ENCODE measurements at places on chromosomes 5 and 9.

DNA sequence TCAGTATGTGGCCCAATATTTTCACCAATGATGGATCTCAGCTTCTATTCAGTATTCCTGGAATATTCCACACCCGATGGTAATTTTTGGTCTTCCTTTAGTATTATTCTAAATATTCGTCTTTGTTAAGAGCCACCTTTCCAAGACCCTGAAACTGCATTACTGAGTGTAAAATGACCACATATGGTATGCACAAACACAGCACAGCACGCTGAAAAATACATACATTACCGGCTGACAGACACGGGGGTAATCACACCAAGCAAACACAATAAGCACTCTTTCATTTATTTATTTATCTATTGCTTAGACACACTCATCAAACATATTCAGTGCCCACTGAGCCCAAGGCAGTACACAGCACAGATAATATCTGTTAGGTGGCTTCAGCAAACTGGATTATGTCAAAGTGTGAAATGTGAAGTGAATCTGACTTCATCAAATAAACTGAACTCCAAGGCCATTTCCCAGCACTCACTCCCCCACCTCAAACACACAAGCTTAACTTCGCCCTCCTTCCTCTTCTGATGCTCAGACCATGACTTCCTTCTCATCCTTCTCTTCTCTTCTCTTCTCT is 1637.8 kb upstream of the C9orf72 start:
- DNase-seq: no peak

DNA sequence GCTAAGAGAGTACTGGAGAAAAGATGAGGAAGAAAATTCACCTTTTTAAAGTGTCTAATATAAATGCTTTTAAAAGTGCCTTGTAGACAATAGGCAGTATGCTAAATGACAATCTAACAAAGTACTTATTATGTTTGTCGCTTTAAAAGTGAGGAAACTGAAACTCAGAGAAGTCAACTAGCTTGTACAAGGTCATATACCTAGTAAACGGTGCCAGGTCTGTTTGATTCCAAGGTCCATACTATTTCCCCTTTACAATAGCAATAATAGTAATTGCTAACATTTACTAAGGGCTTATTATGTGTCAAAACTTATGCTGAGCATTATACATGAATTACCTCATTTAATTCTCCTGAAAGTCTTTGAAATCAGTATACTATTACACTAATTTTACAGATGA is 328.6 kb upstream of the SLC24A2 start:
- no peak for DNase-seq

GRCh38 chr5:103444333-103445038 is 118.1 kb downstream of the NUDT12 start:
- no peak for DNase-seq

DNA sequence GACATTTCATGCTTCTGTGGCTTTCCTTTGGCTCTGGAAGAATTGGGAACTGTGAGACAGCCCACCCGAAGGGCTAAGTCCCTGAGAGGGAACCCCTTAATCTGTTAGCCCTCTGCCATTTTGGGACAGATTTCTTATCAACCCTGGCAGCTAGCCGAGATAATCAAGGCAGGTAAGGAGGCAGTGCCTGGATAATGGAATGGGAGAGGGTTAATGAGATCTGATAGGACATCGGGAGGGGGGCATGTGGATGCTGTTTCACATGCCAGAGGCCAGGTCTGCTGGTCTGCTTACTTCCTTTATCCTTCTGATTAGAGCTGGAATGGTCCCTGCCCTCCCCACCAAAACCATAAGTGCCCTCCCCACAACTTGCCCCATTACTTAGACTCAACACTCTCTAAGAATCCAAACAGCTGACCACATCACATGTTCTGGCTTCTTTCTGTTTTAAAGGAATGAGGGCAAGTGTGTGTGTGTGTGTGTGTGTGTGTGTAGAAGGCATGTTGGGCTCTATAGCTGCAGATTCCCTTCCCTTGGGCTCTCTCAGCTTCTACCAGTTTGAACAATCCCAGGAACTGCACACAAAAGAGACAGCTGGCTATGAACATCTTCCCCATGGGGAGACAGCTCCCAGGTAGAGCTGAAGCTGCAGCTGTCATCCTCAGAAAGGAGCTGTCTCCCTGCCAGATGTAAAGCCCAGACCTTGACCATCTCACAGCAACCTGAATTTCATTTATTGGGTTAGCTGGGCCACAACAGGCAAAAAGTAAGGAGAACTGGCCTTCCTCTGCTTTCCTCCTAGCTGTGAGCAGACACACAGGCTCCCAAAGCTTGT is 221.3 kb downstream of the PIK3R1 start:
- DNase-seq: no peak

GRCh38 chr5:64872044-64872443 is 103.3 kb downstream of the CWC27 start:
- DNase-seq: no peak

- DNase-seq: no peak
Measured at GRCh38 chr5:56917534-56917933, 8.1 kb downstream of the SETD9 start.

- no peak for DNase-seq
Measured at GRCh38 chr5:132747616-132748440, 602 bp downstream of the CCNI2 start.

DNA sequence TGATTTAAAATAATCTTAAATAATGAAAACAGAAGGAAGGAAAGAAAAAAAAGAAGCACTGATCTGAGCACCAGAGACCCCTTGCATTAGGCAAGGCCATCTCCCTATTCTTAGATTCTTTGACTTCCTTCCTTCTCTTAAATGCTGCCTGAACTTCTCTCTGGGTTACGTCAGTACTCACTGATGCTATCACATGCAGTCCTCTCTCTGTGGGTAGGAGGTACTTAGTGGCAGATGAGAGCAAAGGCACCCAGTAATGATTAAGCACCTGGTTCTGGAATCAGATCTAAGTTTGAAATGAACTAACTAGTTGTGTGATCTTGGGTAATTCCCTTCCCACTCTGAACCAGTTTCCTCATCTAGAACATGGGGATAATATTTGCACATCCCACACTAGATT is 110.3 kb upstream of the TBC1D2 start:
- no peak for DNase-seq

GRCh38 chr9:71719088-71719487 is 49.2 kb downstream of the CEMIP2 start:
- DNase-seq: no peak

- DNase-seq: no peak
Measured at GRCh38 chr9:133635533-133636531, at the start of gene DBH. Gene DBH, plus strand, starts transcription at chr9:133636363. Its CDS starts 9 bp downstream, at chr9:133636372.

- no peak for DNase-seq
Measured at GRCh38 chr9:87959916-87960581, 14.3 kb downstream of the CDK20 start.

DNA sequence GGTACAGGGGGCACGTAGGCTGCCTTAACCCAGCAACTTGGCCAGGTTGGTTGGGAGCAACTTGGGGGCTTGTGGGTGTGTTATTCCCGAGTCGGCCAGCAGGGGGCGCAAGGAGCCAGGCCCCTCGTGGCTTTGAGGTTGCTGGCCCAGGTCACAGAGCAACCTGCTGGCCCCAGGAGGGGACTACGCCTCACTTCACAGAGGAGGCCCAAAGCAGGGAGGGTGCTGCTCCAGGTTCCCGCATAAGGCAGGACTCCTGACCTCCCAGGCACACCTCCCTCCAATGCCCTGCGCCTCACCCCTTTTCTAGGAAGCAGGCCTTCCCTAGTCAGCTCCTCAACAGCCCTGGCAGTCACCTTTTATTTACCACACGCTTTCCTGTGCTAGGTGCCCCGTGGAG is 18.1 kb downstream of the KYAT1 start:
- peak; percentile 29 for DNase-seq

DNA sequence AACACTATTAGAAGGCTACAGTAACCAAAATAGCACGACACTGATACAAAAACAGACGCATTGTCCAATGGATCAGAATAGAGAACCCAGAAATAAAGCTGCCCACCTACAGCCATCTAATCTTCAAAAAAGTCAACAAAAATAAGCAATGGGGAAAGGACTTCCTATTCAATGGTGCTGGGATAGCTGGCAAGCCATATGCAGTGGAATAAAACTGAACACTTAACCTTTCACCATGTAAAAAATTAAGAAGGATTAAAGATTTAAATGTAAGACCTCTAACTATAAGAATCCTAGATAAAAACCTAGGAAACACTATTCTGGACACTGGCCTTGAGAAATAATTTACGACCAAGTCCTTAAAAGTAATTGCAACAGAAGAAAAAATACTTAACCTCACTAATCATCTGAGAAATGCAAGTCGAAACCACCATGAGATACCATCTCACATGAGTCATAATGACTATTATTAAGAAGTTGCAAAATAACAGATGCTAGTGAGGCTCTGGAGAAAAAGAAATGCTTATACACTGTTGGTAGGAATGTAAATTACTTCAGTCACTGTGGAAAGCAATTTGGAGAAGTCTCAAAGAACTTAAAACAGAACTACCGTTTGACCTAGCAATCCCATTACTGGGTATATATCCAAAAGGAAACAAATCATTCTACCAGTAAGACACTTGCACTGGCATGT is 203.3 kb upstream of the CDH9 start:
- DNase-seq: peak; percentile 21

DNA sequence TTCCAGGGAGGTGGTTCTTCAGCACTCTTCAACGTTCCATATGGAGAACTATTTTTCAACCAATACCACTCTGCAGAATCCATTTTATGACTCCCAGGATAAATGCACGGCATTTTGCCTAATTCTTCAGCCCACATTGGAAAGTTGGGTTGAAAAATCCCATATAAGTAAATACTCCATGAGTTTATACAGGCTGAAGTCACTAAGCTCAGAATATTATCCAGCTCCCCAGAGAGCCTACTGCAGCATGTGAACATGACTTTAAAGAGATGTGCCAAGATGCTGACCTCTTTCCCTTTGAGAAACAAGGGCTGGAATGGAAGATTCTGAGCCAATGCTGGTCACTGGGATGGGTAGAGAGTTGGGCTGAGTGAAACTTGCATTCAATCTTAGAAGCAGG is 111.9 kb upstream of the SLIT3 start:
- DNase-seq: no peak

DNA sequence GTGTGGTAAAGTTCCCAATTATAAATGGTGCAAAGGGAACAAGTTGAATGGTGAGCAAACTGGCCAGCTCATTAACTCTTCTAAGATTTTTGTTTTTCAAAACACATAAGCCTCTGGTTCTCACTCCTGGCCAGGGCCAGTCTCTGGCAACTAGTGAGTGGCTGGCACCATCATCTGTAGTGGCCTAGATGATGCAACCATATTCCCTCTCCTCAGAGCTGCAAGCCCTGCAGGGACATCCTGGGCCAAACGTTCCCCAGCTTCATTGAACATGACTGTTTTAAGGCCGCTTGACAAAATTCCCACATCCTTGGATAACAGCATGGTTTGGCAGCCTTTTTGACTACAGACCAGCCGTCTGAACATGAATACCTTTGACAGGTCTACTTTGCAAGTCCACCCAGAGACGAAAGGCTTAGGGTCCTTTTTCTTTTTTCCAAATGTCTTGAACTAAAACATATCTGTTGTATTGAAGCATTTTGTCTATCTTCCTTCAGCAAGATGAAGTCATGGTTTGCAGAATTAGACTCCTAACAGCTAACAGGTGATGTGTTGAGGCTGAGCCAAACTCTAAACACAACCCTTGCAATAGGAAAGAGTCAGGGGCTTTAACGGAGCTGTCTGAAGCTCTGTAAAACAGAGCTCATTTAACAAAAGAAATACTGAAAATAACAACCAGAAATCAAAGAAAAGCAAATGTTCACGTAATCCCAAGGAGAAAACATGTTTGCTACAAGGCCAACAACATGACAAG is 23.8 kb downstream of the MACROH2A1 start:
- no peak for DNase-seq

DNA sequence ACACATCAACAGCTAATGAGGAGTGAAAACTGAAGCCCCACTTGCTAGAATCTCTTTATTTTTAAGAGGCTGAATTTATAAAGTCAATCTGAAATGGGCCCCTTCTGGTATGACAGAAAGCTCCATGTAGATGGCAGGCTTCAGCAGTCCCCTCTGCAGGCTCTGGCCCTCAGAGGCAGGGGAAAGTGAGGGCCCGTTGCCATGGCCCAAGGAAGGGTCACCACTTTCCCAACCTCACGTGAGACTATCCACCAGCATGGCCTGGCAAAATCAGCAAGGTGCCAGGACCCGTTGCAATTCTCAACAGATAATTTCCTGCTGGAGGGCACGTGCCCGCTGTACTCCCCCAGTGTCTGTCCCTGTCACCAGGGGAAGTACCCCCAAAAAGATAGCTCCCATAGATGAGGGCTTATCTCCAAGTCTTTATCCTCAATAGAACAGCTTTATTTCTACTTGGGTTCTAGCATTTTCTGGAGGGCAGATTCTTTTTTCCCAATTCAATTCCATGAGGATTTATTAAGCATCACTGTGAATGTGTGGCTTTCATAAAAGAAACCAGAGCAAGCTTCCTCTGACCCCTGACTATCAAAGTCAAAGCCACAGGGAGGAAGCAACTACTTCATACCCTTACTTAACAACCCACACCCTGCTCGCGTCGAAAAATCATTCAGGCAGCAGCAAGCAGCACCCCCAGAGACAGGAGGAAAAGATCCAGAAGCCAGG is 85.4 kb upstream of the FSTL4 start:
- DNase-seq: no peak

- no peak for DNase-seq
Measured at GRCh38 chr5:129906177-129906887, 2.1 kb downstream of the CHSY3 start.

DNA sequence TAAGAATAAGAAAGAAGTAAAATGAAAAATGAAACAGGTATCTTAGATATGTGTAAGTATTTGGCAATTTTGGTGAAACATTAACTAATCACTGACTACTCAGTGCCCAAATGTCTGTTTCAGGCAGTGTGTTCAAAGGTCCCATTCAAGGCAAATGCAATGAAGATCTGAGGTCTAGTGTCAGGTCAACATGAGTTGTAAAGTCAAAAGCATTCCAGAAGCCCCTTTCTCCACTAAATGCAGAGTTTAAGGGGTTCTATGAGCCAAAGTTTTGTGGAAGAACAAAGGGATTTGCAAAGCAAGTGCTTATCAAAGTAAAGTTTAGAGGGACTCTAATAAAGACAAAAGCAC is 71.0 kb upstream of the GPBP1 start:
- DNase-seq: no peak

DNA sequence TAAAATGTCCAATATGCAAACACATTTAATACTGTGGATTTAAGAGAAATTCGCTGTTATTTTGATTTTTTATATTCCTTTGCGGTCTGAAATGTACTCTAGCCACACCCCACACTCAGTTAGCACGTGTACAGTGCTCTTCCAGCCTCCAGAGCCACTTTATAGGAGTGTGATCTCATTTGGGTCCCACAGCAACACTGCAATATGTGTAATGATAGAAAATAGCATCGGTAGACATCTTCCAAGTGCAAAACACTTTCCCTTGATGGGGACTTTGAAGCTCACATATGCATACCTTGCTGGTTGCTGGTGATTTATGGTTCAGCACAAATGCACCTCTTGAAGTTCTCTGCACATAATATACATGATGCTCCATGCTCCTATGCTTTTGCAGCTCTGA is 148.3 kb downstream of the GAS1 start:
- DNase-seq: no peak

DNA sequence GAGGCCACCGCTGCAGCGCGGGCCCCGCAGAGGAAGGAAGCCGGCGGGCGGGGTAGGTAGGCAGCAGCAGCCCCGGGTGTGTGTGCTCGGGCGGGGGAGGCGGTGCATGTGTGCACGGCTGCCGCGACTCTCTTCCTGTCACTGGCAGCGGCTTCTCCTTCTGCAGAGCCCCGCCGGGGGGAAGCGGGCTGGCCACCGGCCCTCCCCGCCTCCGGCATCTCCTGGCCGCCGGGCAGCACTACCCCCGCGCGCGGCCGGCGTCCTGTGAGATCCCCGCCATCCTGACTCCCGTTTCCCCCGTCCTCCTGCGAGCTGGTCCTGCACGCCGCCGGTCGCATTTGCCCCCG is 315 bp downstream of the PIK3R1 start:
- DNase-seq: no peak

Data from HAP-1 (cell line).